CD14-positive monocyte (primary cell): ENCODE measurements at places on chromosomes 7 and 10.

DNA sequence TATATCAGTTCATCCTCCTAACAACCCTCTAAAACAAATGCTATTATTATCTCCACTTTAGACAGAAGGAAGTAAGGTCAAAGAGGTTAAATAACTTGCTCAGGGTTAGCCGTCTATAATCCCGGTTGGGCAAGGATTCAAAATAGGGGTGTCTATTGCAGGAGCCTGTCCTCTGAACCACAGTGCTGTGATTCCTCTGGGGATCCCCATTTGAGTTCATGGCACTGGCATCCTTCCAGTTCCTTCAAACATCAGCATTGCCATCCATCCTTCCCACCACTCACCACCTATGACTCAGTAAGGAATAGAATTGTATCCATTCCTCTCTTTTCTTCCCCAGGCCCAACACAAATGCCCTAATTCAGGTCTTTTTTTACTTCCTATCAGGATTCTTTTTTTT lies 25.6 kb downstream of the HPS6 start:
- DNase-seq = no peak

- DNase-seq = no peak
These were observed 98.5 kb downstream of the MCU start for GRCh38 chr10:72790216-72790990.

DNA sequence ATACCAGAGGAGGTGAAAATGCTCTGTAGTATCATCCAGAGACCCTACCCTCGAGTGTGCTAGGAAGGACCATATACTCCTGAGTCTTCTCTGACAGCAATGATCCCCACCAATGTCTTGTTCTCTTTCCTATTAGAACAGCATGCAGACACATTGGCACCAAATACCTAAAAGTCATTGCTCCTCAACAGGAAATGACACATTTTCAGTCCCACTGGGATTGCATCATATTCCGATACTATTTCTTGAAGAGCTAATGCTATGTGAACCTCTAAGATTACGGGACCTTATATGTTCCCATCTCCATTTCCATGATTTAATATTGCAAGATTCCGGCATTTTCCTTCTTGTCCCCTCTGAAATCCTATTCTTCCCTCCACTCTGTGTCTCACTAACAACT lies 177.4 kb downstream of the NRP1 start:
- DNase-seq = no peak

DNA sequence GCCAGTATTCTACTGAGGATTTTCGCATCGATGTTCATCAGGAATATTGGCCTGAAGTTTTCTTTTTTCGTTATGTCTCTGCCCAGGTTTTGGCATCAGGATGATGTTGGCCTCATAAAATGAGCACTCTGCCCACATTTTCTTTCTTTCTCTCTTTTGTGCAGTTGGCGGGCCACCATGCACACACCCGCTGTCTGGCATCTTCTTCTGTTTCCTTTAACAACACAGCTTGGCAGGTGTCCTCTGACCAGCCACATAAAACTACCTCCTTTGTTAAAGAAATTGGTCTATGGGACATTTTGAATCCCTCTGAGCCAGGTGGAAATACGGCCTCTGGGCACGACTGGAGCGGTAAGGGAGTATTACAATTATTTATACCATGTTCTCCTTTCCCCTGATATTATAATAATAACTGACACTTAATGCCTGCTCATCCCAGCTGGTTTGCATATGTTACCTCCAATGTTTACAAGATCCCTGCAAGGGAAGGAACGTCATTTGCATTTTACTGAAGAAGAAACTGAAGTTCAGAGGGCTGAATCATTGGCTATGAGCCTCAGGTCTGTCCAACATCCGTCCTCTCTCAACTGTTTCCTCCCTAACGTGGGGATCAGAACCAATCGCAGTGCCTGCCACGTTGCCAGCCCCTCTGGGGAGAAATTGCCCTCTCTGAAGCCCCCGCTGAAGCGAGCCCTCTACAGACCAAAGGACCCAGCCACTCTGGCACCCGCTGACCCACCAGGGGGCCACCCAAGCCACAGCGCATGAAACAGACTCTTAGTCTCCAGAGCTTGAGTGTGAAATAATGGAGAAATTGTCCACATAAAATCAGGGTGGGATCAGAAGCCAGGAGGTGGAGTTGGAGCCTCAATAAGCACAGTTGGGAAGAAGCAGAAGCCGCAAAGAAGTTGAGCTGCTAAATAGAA lies 125.0 kb upstream of the FOXK1 start:
- no peak for DNase-seq

GRCh38 chr7:133693281-133693680 lies 433.9 kb upstream of the LRGUK start:
- DNase-seq = no peak

GRCh38 chr10:102354451-102354850 lies 41.1 kb upstream of the NFKB2 start:
- no peak for DNase-seq

- DNase-seq = no peak
These were observed 105.1 kb downstream of the USP6NL start for GRCh38 chr10:11506247-11506789.

DNA sequence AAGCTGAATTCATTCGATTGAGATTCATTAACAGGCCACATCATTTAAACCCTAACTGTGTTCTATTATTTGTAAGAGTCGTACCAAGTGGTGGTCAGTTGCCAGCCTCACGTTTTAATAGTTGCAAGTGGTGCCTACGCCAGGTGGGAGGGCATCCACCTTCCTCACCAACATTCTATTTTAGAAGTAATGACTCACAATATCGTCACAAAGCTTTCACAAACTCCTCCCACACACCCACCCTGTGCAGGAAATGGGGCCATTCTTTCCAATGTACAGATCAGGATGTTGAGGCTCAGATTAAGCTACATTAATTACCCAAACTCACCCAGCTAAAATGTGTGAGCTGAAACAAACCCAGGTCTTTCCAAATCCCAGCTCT lies 77.3 kb upstream of the SAMD8 start:
- no peak for DNase-seq

- no peak for DNase-seq
These were observed 847.0 kb downstream of the SORCS1 start for GRCh38 chr10:106317554-106317953.

GRCh38 chr7:2757361-2757903 lies 69.4 kb downstream of the AMZ1 start:
- DNase-seq = peak; percentile 38

DNA sequence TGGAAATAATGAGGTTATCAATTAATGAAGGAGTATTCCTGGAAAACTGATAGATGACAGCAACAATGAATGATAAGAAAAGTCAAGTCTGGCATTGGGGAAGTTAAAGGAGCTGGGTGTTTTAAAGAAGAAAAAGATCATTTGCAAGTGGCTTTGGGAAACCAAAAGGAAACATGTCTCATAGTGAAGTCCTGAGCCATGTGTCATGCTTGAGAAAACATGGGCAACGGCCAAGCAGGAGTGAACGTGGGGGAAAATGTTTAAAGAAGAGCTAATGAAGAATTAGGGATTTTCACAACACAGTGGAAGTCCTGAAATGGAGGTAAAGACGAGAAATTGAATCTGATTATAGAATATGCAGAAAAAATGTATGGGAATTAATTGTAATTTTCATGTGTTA lies 1383.2 kb upstream of the CELF2 start:
- DNase-seq = no peak

DNA sequence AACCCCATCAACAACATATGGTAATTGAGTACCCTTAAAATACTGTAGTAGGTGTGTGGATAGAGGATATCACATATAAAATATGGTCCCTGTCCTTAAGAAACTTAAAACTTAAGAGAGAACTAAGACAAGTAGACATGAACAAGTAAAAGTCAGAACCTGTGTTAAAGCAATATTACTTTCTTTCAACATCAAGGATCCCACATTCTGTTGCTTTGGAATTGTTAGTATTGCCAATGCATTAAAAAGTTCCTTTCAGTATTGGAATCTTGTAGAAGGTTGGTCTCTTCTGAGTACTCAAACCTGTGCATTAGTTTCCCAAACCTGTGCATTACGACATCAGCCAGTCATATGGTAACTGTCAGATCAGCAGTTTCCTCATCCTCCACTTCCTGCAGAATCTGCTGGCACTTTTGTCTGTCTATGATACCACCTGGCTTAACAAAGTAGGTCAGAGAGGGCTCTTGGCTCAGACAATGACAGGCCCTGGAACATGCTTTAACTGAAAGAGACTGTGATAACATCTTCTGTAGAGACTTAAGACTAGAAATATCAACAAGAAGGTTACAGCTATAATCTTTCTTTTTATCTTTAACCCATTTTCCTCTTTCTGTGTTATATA lies 56.5 kb downstream of the CCDC71L start:
- no peak for DNase-seq

- DNase-seq = no peak
These were observed 1.6 kb downstream of the ZNF746 start for GRCh38 chr7:149495785-149496641.

- no peak for DNase-seq
These were observed 14.9 kb upstream of the MXI1 start for GRCh38 chr10:110192552-110192951.

GRCh38 chr10:6491841-6492609 lies 88.1 kb downstream of the PRKCQ start:
- DNase-seq = no peak

DNA sequence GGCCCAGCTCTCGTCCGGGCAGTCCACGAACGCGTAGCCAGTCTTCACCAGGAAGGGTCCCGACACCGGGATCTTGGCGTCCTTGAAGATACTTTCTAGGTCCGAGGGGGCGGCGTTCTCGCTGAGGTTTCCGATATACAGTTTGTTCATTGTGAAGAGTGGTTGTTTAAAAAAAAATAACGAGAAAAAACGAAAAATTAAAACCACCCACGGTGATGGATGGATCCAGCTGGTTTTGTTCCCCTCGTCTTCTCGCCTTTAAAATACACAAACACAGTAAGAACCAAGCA lies 385 bp downstream of the IGF2BP3 start:
- DNase-seq = no peak

- DNase-seq = no peak
These were observed 167.6 kb downstream of the ARL4A start for GRCh38 chr7:12855036-12855435.

- DNase-seq = peak; percentile 93
These were observed 93.6 kb upstream of the RSU1 start for GRCh38 chr10:16910793-16911164.
